ENCODE measurements at places on chromosomes 1 and 21.

GRCh38 chr1:118992868-118993699 is 4.9 kb upstream of the TBX15 start:
- DNase-seq: no peak

- DNase-seq: no peak
These were observed 42.2 kb upstream of the COG2 start for GRCh38 chr1:230599926-230600656.

DNA sequence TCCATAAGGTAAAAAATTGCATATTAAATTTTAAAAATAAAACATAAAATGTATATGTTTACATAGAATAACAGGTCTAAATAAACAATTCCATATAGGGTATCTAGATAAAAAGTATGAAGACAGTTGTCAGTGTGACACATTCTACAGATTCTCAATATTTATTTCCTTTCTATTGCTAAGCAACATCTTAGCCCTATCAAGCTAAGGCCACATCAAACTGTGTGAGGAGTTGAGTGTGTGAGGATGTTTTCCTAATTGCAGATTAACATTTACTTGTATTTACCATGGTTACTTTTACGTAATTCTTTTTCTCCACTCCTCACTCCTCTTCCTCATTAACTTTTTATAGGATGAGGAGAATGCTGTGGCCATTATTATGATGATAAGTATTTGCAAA is 41.9 kb upstream of the MCOLN3 start:
- DNase-seq: no peak

DNA sequence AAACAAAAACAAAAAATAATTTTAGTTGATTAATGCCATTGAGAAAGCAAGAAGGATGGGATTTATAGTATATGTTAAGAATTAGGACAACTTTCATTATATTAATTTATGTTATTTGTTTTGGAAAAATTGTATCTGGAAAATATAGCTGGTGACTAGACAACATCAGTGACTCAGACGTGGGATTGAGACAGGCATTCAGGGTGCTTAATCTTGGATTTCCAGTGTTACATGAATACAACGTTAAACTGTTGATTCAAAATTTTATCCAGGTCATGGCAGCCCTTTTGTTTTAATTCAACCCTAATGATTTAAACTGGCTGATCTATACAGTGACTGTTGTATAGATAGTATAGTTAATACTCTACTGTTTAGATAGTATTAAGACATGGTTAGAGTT is 827.1 kb upstream of the B3GALT2 start:
- DNase-seq: peak; percentile 55

GRCh38 chr1:151013518-151013917 is 5.3 kb downstream of the PRUNE1 start:
- no peak for DNase-seq

- no peak for DNase-seq
These were observed 972 bp upstream of the KDM4A start for GRCh38 chr1:43648876-43649477.

DNA sequence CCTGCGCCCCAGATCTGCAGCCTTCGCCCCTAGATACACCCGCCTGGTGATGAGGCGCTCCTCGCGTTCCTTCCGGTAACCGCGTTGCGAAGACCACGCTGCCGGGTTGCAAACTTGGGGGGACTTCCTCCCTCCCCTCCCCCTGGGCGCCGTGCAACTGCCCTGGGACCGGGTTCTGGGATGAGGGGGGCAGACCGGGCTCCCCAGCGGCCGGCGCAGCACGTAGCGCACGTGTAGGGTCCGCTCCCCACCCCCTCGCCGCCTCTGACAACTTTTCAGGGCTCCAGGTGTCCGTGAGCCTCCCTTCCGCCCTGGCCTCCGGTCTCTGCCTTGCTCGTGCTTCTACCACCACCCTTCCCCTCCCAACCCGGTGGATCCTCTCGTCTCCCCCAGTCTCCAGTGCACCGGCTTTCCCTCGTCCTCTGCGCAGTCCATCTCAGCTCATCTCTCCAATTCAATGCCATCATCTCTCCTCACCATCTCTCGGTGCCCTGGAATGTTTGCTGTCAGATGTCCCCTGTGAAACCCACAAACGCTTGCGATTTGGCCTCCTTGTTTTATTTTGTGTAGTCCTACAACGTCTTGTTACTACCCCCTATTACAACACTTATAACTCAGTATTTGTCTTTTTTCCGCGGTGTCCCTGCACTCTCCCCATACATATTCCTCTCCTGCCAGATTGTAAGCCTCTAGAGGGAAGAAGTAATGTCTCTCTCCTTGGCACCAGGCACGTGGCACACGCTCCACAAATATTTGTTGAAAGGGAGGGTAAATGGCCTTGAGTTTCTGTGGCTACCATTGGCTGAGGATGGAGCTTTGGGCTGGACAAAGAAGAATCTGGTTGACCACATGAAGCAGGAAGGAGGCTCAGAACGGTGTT is 782 bp downstream of the PCAT6 start:
- DNase-seq: no peak

GRCh38 chr1:6911974-6912373 is 126.7 kb downstream of the CAMTA1 start:
- DNase-seq: peak; percentile 22

DNA sequence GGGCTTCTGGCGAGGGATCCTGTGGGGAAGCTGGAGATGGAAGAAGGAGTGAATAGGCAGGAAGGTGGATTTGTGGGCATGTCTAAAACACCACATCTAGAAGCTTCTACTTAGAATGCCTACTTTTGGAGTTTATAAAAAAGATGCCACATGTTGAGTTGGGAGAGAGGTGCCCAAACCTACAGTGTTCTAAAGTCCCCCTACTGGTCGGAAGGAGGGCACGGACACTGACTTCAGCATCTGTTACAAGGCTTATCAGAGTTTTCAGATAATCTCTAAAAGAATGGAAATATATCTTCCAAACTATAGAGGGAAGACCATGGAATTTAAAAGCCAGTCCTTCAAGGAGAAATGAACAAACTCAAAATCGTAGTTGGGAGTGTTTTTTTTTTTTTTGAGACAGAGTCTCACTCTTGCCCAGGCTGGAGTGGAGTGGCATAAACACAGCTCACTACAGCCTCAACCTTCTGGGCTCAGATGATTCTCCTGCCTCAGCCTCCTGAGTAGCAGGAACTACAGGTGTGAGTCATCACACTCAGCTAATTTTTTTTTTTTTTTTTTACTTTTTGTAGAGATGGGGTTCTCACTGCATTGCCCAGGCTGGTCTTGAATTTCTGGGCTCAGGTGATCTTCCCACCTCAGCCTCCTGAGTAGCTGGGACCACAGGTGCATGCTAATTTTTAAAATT is 14.8 kb downstream of the IBA57 start:
- DNase-seq: peak; percentile 6

- no peak for DNase-seq
These were observed 14.3 kb downstream of the KPNA6 start for GRCh38 chr1:32122151-32122550.
